Pancreas (tissue), 10 donors: ENCODE measurements at places on chromosomes 2 and 18. TPM values are rescaled to one million over a fixed set of nuclear protein-coding genes. Genes with fewer than 3 reads are reported as not detected.

GRCh38 chr18:54787616-54788015 is 40.7 kb upstream of the RAB27B start:
- no peak for DNase-seq

DNA sequence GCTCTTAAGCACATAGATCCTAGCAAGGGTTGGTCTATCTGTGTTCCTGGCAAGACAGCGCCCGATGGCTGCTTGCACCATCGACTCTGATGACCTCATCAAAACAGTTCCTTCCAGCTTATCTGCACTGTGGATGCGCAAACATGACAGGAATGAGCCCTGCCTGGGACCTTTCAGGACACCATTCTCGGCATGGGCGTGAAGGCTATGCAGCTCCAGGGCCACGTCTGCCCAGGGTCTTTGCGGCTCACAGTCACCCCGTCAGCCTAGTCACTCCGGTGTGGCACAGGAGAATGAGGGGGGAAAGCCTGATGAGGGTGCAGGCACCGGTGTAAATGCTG is 147.8 kb upstream of the TWIST2 start:
- no peak for DNase-seq

DNA sequence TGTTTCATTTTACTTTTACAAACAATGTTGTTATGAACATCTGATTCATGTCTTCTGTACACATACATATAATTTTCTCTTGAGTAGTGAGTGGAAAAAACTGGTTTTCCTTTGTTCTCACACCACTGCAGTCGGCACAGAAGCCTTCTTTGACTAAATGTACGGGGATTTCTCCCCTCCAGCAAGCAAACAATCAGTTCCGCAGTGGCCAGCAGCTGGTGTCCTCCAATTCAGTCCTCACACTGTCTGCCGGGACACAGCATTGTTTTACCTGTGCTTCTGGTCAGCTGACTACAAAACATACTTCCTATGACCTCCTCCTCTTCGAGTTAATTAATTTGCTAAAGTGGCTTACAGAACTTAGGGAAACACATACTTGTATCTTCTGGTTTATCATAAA is 202.8 kb downstream of the WDR7 start:
- DNase-seq: no peak

GRCh38 chr2:71716697-71717624 is 263.6 kb downstream of the DYSF start:
- DNase-seq: peak; percentile 65

Gene TACR1
- 0.40 TPM for total RNA-seq

DNA sequence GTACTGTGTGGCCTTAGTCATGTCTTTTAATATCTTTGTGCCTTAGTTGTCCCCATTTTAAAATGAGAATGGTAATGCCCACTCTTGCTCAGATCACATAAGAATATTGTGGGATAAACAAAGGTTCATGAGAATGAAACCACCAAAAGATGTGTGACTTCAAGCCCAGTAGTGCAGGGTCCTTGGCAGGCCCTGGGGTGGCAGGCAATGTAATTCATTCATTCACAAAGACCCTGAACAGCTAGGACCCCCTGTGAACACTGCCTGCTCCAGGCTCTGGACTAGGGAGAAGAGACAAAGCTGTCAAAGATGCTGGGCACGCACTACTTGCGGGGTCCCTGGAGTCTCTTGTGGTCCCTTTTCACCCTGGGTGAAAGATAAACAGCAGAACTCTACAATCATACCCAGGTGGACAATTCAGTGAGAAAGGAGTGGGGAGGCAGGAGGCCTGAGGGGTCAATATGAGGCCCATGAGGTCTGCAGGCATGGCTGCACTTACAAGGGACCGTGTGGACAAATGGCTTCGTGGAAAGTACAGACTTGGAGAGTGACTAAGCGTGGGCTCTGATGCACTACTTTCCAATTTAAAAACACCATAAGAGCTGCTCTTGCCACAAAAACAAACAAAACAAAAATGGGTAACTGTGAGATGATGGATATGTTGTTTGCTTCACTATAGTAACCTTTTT is 136.1 kb downstream of the SMAD7 start:
- no peak for DNase-seq

GRCh38 chr2:81437456-81438000 is 1133.0 kb upstream of the LRRTM1 start:
- DNase-seq: no peak

Gene AOX1
- 105 TPM for total RNA-seq

DNA sequence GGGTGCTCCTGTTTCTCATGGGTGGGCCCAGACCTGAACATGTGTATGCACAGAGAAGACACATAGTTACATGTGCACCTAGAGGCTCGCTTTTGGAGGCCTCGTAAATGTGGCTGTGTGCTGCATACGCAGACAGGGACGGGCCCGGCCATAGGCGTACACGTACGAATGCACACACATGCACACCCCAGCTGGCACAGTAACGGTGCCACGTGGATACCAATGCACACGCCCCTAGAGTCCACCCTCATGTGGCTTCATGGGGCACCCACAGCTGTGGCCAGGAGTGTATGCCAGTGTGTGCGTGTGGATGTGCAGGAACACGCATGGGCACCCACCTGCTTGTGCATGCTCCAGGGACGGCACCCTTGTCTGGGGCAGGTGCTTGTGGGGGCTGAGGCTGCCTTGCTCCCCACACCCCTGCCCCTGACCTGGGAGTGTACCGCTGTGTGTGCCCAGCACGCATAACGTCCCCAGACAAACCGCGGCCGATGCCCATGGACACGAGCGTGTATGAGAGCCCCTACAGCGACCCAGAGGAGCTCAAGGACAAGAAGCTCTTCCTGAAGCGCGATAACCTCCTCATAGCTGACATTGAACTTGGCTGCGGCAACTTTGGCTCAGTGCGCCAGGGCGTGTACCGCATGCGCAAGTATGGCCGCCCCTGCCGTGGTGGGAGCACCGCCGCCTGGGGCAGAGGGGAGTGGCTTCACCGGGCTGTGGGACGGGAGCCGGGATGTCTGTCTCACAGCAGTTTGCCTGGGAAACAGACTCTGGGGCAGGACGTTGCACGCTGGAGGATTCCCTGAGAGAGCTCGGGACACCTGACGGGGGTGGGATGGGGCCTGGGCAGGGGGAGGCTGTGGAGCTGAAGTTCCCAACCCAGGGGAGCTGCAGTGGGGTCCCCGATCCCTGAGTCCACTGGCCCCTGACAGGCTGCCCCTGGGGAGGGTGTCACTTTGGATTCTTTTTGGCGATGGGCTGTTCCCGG is 21.0 kb downstream of the ZAP70 start:
- no peak for DNase-seq

DNA sequence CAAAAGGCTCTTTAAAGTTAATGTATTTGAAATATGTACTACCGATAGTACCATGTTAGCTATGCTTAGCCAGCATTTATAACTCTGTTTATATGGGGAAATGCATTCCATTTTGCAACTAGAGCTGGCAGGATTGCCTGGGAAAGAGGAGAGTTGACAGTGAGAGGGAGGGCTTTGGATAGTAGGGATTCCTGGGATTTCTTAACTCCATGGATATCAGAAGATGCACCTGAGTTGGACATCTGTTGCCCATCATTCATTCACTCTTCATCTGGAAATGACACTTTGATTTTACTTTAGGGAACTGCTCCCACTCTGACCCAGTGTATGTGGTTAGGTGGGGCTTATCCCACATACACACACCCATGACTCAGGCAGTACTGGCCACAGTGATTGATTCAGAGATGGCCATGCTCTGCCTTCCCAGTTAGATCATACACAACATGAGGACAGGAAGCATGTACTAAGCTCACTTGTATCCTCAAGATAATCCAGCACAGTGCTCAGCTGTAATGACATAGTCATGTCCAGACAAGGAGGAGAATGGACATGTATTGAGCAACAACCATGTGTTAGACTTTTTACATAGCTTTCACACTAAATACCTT is 248.8 kb downstream of the MREG start:
- DNase-seq: no peak

- DNase-seq: no peak
Measured at GRCh38 chr2:20108655-20109396, 57.4 kb upstream of the LAPTM4A start.

DNA sequence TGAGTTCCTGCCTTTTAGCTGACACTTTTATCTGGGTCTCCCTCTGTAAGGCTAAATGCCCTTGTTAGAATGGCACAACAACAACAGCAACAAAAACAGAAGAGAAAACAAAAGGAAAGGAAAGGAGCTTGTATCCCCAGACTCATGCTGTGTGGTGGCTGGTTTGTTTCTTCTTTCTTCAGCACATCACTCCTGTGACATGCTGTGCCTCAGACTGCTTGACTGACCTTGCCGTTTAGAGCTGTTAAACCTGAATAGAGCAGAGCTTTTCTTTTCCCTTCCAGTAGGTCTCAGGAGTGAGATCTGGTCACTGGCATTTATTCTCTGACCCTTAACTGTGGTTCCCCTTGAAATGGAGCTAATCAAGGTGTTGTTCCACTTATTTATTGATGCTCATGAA is 18.9 kb downstream of the GALNT13 start:
- no peak for DNase-seq

DNA sequence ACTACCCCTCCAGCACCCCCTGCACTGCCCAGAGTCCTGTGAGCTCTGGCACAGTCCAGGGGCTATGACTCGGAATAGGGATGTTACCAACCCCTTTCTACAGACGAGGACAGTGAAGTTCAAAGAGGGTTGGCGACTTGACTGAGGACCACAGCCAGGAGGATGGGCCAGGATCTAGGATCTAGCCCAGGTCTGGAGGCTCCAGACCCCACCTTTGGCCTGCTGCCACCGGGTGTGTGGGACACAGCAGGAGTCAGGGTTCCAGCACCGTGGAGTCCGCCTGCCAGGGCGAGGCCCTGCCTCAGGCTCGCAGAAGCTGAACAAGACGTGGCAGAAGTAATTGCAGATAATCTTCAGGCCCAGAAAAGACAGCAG is 37.9 kb upstream of the GPC1 start:
- DNase-seq: no peak

DNA sequence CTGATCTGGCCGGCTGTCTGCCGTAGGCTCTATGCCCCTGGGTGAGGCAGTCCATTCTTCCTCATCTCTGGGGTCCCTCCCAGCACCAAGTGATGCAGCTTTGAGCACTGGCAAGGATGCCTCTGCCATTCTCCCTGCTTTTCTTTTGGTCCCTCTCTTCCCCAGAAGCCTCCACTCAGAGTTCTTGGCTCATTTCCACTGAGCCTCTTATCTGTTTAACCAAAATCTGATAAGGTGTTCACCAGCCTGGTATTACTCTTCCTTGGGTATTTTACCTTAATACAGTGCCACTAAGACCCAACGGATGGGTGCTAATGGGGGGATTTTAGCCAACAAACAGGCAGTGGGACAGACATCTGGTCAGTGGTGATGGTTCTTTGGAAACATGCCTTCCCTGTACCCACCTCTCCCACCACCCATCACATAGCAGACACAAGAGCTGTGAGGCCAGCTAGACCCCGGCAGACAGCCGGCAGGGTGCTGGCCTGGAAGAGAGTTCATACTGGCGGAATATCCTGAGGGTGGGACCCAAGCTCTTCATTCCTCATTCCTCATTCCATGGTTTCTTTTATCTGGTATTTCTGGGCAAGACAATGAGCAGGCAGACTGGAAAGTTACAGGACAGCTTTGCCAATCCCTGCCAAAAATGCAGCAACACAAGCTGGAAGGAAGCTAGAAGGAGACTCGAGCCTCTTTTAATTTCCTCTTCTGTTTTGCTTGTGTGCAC is 34.6 kb downstream of the ZBTB7C start:
- DNase-seq: no peak

Gene AKAIN1
- total RNA-seq: 0.55 TPM

DNA sequence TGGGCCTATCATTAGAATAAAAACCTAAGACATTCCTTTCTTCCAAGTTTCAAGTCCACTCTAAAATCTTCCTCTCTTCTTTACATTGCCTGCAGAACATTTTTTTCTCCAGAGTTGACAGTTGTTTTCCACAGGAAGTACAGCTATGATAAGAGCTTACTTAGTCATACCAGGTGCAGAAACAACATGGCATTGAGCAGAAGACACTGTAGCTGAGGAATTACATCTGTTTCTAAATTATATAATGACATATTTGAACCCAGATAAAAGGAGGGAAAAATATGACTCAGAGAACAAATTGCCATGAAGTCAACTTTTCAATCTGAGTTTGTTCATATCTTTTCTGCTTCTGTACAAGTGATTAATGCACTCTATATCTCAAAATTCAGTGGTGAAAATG is 30.2 kb downstream of the CMPK2 start:
- no peak for DNase-seq

DNA sequence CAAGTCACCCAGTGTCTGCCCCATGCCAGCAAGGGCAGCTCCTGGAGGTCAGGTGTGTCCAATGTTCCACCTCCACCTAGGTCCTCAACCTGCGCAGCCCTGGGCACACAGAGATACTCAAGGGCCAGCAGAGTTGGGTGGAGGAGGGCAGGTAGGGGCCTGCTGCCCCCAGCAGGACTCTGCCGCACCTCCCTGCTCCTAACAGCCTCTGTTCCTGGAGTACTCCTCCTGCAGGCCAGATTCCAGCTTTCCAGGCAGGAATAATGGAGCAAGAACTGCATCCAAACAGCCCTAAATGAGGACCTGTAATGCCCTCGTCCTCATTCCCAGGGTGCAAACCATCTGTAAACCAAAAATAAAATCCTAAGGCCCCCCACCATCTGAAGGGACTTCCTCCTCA is 44.4 kb upstream of the ACAA2 start:
- no peak for DNase-seq

DNA sequence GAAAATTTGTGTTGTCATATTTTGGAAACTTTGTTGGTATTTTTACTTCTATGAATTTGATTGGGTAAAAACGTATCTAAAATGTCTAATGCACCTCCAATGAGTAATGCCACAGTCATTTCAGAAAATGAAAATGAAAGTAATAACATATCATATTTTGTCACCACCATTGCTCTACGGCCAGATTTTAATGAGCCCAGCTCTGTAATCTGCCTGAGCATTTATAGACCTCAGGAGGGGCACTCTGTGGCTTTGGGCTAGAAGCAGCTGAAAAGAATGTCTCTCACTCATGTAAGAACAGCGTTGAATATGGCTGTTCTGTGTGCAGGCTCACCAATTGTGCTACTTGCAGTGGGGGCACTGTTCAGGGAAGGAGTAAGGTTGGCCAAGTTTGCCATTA is 32.7 kb upstream of the ABCA12 start:
- DNase-seq: no peak

Gene FHOD3
- total RNA-seq: 0.79 TPM

- peak; percentile 26 for DNase-seq
Measured at GRCh38 chr2:45964223-45964841, 312.9 kb downstream of the PRKCE start.

DNA sequence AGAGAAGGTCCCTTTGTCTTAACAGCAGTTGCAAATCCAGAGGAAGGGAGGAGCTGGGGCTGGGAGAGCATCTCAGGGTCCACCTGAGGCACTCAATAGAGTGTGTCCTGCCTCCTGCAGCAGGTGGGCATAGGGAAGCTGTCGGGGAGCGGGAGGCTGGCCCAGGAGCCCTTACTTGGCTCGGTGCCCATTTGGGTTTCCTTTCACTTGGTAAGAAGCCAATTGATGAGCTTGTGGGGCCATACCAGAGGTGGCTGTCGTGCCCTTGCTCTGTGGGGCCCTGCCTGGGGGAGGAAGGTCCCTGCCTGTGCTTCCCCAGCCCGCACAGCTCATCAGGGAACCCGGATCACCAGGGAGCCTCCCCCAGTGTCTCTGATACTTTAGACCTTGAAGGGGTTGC is 229.7 kb downstream of the DYSF start:
- no peak for DNase-seq

- DNase-seq: no peak
Measured at GRCh38 chr18:46767217-46767616, 10.4 kb upstream of the ST8SIA5 start.

GRCh38 chr2:16044946-16045456 is 104.7 kb downstream of the MYCN start:
- no peak for DNase-seq

- DNase-seq: no peak
Measured at GRCh38 chr2:105187531-105187930, 54.0 kb upstream of the GPR45 start.

Gene COL4A4
- 5.7 TPM for total RNA-seq

- no peak for DNase-seq
Measured at GRCh38 chr2:235957251-235957650, 210.9 kb downstream of the GBX2 start.
